NCI-H1048 (cell line): ENCODE measurements at places on chromosomes 16 and 17.

DNA sequence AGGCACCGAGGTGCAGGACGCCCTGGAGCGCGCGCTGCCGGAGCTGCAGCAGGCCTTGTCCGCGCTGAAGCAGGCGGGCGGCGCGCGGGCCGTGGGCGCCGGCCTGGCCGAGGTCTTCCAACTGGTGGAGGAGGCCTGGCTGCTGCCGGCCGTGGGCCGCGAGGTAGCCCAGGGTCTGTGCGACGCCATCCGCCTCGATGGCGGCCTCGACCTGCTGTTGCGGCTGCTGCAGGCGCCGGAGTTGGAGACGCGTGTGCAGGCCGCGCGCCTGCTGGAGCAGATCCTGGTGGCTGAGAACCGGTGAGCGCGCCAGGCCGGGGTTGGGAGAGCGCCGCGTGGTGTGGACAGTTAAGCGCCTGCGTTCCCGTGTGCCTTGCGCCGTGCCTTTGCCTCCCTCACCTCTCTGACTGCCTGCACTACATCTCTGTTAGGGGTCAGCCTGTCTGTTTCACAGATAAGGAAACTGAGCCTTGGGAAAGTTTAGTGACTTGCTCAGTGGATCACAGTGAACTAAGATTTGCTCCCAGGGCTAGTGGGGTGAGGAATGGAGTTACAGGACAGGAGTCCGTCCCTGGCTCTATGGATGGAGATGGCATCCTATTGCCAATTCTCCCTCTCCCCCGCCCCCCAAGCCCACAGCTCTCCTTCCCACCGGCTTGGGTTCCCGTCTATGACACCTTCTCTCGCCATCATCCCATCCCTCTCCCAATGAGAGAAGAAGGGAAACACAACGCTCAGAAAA is 880 bp downstream of the SARM1 start:
- no peak for DNase-seq

DNA sequence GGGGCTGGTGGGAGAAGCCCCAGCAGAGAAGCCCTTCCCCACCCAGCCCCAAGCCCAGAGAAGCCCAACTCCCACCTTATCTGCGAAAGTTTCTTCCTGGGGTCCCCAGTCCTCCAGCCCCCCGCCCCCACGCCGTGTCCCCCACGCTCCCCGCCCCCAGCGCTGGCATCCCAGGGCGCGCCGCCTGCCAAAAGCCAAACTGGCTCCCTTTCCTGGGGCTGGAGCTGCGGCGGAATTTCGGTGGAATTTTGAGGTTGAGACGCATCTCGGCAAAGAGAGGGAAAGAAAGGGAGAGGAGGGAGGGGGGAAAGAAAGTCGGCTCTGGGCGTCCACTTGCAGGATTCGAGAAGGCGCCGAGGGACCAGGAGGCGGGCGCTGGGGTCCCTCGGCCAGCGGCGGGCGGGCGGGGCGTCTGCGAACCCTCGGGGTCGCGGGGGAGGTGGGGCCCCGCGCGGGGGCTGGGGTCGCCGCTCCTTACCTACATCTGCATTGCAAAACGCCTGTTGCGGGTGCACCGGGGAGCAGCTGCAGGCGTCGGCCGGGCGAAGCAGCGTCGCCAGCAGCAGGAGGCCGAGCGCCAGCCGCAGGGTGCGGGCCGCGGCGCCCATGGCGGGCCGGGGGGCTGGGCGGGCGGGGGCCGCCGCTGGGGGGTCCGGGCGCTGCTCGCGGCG is 571 bp downstream of the TIMP2 start:
- no peak for DNase-seq

- no peak for DNase-seq
These were observed at the start of gene MILR1 for GRCh38 chr17:64448665-64449512. Gene MILR1, plus strand, starts transcription at chr17:64449115. Its CDS starts 54 bp downstream, at chr17:64449169.

DNA sequence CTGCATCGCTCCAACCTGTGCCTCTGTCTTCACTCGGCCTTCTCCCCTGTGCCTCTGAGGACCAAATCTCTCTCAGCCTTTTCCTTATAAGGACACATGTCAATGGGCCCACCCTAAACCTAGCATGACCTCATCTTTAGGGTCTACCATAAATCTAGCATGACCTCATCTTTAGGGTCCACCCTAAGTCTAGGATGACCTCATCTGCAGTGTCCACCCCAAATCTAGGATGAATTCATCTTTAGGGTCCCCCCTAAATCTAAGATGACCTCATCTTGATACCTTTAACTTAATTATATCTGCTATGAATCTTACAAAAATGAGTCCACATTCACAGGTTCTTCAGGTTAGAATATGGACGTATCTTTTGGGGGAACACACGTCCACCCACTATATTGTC is 131.1 kb upstream of the RPL38 start:
- no peak for DNase-seq

- no peak for DNase-seq
These were observed 141.9 kb upstream of the SDK2 start for GRCh38 chr17:73785958-73786743.

- no peak for DNase-seq
These were observed 7.8 kb upstream of the RNF213 start for GRCh38 chr17:80252871-80253270.

DNA sequence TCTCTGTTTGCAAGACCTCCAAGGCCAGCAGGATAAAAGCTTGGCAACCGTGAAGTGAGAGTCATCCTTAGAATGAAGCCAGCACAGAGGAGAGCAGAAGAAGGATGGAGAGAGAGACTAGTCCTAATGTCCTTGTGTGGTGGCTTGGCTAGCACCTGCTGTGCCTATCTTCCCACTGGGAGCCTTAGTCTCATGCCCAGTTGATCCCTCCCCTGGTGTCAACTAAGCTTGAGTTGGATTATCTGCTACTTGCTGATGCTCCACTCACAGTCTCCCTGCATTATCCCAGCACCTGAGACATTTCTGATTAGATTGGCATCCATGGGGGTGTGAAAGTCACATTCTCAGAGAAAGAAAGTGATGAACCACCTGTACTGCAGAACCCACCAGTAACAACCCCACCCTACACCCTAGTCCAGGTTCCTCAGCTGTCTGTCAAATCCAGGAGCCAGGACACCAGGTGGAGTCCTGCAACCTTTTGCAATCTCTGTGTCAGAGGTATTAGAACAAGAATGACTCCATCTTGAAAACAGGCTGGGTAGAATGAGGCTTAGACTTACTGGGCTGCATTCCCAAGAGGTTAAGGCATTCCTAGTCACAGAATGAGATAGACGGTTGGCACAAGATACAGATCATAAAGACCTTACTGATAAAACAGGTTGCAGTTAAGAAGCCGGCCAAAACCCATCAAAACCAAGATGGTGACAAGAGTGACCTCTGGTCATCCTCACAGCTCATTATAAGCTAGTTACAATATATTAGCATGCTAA is 460.2 kb upstream of the C16orf82 start:
- DNase-seq = no peak

- no peak for DNase-seq
These were observed 305.0 kb upstream of the MON1B start for GRCh38 chr16:76885776-76886537.

DNA sequence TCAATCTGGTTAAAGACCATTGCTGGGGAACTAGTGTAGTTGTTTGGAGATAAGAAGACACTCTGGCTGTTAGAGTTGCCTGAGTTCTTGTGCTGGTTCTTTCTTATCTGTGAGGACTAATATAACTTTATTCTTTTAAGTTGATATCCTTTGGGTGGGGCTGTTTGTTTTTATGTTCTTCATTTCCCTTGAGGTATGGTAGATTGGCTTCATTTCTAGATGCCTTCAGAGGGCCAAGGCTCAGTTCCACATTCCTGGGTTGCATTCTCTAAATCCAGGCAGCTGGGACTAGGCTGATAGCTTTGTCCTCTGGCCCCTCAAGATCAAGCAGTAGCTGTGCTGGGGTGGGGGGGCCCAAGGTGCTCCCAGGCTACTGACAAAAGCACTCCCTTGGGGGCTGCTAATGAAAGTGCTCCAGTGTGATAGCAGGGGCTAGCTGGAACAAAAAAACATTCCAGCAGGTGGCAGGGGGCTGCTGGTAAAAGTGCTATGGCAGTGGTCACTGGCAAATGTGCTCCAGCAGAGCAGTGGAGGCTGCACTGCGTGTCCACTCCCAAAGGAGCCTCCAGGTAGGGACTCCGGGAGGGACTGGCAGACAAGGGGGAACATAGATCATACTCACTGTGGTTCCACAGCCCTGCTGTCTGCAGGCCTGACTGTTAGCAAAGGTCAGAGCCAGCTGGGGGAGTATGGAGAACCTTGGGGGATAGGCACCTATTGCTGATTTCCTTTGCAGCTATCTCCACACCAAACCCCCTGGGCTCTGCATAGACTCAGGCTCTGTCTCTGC is 45.9 kb upstream of the KCNJ16 start:
- no peak for DNase-seq

- DNase-seq = no peak
These were observed 500.8 kb downstream of the NPIPA7 start for GRCh38 chr16:16879567-16880251.

GRCh38 chr17:1024076-1024475 is 27.1 kb downstream of the TIMM22 start:
- no peak for DNase-seq

DNA sequence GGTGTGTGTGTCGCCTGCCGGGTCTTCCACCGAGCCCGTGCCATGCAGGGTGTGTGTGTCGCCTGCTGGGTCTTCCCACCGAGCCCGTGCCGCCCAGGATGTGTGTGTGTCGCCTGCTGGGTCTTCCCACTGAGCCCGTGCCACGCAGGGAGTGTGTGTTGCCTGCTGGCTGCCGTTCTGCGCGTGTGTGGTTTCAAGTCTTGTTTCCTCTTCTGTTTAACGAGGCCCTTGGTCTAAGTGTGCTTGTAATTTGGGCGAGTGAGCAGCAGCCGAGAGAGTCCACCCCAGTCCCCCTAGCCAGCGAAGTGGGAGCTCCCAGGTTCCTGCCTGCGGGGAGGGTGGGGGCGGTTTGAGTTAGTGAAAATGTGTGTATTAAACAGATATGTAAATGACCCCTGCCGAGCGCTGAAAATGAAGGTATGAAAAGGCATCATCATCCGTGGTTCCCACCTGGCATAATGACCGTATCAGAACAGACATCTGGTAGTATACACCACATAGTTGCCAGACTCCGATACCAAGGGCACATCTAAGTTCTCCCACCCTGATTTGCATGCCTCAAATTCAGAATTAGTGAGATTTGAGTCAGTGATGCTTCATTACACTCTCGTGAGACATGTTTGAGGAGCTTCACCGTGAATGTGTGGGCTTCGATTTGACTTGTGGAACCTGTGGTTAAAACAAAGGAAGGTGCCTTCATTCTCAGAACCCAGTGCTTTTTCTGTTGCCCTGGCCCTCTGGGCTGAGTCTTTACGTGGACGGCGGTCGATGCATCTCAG is 114.5 kb upstream of the CHMP6 start:
- no peak for DNase-seq

DNA sequence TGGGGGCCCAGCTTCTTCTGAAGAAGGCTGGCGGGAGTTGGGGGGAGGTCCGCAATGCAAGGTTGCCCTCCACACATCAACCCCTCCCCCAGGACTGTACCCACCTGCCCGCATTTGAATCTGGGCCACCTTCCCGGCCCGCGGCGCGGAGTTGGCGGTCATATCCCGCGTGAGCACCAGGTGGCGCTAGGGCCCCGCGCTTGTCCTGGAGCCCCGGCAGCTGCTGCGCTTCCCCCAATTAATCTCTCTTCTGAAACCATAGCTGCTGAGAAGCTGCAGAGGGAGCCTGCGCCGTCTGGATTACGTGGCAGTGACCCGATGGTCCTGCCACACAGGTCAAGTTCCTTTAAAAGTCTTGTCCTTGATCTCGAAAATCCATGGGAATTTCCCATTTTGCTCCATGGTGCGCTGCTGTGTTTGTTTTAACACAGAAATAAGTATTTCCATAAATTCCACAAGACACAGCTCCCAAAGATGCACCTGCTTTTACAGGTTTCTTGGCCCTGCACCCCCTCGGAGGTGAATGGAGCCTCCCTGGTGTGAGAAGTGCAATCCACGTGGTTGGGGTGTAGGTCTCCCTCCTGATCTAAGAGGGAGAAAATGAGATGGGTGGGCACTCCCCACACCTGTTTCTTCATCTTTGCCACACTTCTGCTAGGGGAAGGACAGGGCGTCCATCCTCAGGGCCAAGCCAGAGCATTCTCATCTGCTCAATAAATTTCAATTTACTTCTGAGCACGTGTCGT is 22.1 kb downstream of the COX4I1 start:
- DNase-seq = no peak

- no peak for DNase-seq
These were observed 6.9 kb upstream of the SLC38A8 start for GRCh38 chr16:84049403-84050060.

DNA sequence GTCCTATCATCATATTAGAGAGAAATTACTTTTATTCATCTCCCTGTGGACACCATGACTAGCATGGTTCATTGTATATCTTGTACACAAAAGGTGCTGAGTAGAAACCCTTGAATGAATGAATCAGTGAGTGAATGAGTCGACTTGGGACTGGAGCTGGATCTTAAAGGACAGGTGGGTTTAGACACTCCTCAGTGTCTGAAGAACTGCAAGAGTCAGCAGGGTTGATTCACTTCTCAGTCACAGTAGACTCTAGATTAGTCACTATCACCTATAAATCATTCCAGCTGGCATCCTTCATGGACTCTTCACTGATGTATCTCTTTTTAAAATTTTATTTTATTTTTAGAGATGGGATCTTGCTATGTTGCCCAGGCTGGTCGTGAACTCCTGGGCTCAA is 30.1 kb upstream of the PMFBP1 start:
- no peak for DNase-seq

DNA sequence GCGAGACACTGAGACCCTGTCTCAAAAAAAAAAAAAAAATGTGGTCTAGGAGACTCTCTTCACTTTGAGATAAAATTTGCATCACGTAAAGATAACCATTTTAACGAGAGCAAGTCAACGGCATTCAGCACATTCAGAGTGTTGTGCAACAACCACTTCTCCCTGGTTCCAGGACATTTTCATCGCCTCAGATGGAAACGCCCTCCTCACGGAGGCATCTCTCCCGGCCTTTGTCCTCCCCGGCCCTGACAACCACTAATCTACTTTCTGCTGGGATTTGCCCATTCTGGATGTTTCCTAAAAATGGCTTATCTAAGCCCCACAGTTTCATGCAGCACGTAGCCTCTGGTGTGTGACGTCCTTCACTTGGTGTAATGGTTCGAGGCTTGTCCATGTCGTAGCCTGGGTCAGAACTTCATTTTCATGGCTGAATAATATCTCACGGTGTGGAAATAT is 6.4 kb upstream of the NPRL3 start:
- no peak for DNase-seq

DNA sequence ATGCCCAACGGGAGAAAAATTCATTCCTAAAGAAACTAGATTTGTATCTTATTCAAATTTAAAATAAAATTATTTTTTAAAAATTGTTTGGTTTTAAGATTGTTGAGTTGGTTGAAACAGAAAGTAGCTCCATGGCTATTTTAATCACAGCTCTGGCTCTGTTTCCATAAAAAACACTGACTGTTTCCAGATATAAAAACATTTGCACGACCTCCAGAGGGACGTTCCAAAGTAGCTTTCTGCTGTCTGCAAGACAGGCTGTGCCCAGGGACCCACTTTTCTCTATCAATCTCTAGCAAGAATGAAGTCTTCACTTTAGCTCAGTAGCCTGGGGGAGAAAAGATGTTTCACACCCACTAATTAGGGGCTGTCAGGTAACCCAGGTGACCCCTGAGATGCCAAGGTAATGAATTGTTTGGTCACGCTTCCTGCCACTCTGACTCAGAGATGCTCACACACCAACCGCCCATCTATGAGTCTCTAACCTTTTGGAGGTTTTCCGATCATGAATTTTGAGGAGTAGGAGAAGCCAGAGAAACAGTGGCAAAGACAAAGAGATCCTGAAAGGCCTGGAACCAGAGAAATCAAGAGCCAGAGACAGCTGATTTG is 220.1 kb upstream of the SOX9 start:
- no peak for DNase-seq

GRCh38 chr17:5560361-5560988 is 23.8 kb downstream of the NLRP1 start:
- no peak for DNase-seq
